ENCODE measurements at places on chromosomes 1 and 21. TPM values are rescaled to one million over a fixed set of nuclear protein-coding genes. Genes with fewer than 3 reads are reported as not detected.

RBM11 gene
- 2.7 TPM for total RNA-seq

IFI6 gene
- total RNA-seq: 31.0 TPM

CCDC28B gene
- total RNA-seq: 29.6 TPM

SPRR4 gene
- not detected for total RNA-seq
